Osteocyte (in vitro differentiated cells): ENCODE measurements at places on chromosomes 1 and 21. TPM values are rescaled to one million over a fixed set of nuclear protein-coding genes. Genes with fewer than 3 reads are reported as not detected.
A peak's percentile ranks its signal among the peaks of the same experiment; 100 is the strongest.

DNA sequence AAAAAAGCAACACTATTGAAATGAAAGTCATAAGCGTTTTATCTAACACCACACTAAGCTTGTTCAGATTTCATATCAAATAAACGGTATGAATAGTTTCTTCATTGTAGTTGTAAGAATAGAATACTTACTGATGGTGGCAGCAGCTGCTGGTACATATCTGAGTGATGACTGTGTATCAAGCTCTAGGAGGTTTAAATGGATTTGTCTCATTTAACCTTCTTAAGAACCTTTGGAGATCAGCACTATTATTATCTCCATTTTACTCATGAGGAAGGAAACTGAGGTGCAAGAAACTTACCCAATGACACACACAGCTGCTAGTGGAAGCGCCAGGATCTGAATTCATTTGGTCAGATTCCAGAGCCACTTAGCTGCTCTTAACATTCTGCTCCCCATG lies 104.0 kb downstream of the EIF4G3 start:
- peaks cover 32% of the 10 kb centered on the region for H3K4me1 ChIP-seq
- H3K27ac ChIP-seq, result no peak overlapping the region
- no peaks in the 10 kb centered on the region for H3K27me3 ChIP-seq
- no peak overlapping the region for H3K4me3 ChIP-seq
- DNase-seq, result no peak

Gene ERICH3
- not detected in 2 replicates for total RNA-seq

Gene SLFNL1
- total RNA-seq, result 0.29 and 0.30 TPM in 2 replicates

Gene CCDC17
- 2.2 and 2.4 TPM in 2 replicates for total RNA-seq

Gene CD34
- not detected in 2 replicates for total RNA-seq

DNA sequence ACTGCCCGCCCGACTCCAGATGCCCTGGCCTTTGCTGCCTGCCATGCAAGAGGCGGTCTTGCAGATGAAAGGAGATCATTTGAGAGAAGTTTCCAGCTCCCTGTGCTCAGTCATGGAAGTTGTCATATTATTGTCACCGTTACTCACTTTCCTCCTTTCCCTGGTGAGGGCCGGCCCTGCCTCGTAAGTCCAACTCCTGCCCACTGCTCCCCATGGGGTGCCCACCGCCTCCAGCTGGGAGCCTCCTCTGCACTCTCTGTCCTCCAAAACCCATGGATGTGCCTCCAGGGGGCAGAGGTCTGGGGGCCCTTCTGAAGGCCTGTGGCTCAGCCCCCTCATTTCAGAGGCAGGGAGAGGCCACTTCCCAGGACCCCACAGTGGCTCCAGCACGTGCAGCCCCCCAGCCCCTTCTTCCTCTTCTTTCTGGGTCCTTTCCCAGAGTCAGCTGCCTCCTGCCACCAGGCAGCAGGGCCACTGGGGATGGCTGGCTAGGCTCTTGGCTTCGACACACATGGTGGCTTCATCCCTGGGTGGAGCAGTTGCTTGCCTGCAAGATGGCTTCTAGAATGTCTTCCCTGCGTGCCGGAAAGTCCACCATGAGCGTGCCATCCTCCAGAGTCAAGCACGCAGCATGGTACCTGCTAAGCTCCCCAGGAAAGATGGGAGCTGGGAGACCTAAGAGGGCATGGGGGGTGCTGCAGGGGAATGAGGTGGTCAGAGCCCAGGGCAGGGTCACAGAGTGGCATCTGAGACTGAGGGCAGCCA lies 97.9 kb upstream of the RUNX3 start:
- H3K36me3 ChIP-seq, result no peaks in the 10 kb centered on the region
- no peak overlapping the region for H3K27ac ChIP-seq
- no peak for DNase-seq
- H3K4me1 ChIP-seq, result peaks cover 69% of the 10 kb centered on the region

DNA sequence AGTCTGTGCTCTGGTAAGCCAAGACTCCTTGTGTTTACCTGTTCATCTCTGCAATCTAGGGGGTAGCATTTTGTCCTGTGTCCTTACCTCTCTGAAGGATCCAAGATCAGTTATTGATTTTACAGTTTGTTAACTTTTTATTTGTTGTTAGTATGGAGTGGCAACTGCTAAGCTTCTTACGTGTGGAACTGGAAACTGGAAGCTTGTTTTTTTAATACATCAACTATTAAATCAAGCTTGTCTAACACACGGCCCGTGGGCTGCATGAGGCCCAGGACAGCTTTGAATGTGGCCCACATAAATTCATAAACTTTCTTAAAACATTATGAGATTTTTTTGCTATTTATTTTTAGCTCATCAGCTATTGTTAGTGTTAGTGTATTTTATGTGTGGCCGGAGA lies 29.2 kb upstream of the MPC2 start:
- DNase-seq, result no peak
- no peaks in the 10 kb centered on the region for H3K27me3 ChIP-seq
- H3K4me3 ChIP-seq, result no peak overlapping the region

Gene PRDX1
- total RNA-seq, result 291 and 292 TPM in 2 replicates

Gene SLC44A3
- 2.8 and 3.6 TPM in 2 replicates for total RNA-seq

GRCh38 chr1:54995835-54996234 lies 2.9 kb upstream of the BSND start:
- no peak overlapping the region for H3K4me3 ChIP-seq
- H3K36me3 ChIP-seq, result no peaks in the 10 kb centered on the region
- H3K4me1 ChIP-seq, result peaks cover 19% of the 10 kb centered on the region
- H3K27me3 ChIP-seq, result peaks cover 28% of the 10 kb centered on the region
- no peak for DNase-seq

DNA sequence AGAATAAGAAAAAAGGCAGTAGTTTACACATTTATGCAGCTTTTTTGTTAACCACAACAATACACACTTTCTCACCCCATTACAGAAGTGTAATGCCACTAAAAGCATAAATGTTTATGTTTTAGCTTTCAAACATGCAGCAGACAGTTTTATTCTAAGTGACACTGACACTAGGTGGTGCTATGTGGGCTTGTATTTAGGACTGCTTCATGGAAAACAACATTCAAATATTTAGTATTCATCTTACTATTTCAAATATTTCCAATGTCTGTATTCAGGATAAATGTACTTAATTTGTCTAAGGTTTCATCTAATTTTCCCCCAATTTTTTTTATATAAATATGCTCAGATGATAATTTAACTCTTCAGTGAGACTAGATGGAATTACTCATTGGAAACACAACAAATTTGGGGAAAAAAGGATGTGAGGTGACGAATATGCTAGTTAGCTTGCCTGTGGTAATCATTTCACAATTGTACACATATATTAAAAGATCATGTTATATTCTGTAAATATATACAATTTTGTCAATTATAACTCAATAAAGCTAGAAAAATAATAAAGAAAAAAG lies 71.4 kb downstream of the USP1 start:
- H3K27me3 ChIP-seq, result no peaks in the 10 kb centered on the region
- peaks cover 24% of the 10 kb centered on the region for H3K36me3 ChIP-seq
- DNase-seq, result no peak
- no peaks in the 10 kb centered on the region for H3K4me1 ChIP-seq

- H3K4me3 ChIP-seq, result no peak overlapping the region
- H3K36me3 ChIP-seq, result no peaks in the 10 kb centered on the region
- no peaks in the 10 kb centered on the region for H3K27me3 ChIP-seq
- no peak overlapping the region for H3K27ac ChIP-seq
- no peak for DNase-seq
Measured at GRCh38 chr21:40575976-40576375, 271.0 kb downstream of the DSCAM start.

- no peak for DNase-seq
- peaks cover 7% of the 10 kb centered on the region for H3K4me1 ChIP-seq
- H3K27me3 ChIP-seq, result no peaks in the 10 kb centered on the region
- peak overlapping the region; percentile 78 for H3K27ac ChIP-seq
- no peak overlapping the region for H3K4me3 ChIP-seq
- H3K36me3 ChIP-seq, result peaks cover 27% of the 10 kb centered on the region
Measured at GRCh38 chr1:41151846-41152245, 90.3 kb downstream of the SCMH1 start.

- H3K27ac ChIP-seq, result no peak overlapping the region
- H3K36me3 ChIP-seq, result no peaks in the 10 kb centered on the region
- DNase-seq, result no peak
- peaks cover 3% of the 10 kb centered on the region for H3K4me1 ChIP-seq
- H3K4me3 ChIP-seq, result no peak overlapping the region
Measured at GRCh38 chr1:182998482-182998881, 24.7 kb upstream of the LAMC1 start.

DNA sequence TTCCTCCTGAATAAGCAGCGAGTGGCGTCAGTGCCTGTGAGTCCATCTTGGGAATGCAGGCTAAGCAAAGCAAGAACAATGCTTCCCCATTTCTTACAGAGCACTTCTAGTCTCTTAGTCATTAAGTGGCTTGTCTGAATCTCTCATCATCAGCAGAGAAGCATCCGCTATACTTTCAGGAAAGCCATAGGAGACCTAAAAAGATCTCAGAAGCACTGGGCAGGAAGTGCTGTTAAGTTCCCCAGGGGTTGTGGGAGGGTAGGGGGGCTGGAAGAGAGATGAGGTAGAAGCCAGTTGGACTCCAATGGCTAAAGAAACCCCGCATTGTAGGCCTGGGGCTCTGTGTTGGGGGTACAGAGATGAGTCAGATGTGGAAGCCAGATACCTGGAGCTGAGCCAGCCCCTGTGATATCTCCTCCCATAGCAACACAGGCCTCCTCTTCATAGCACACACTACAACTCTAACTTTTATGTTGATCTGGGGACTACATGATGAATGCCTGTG lies 44.9 kb downstream of the SYT6 start:
- no peak overlapping the region for H3K27ac ChIP-seq
- no peaks in the 10 kb centered on the region for H3K36me3 ChIP-seq
- no peak overlapping the region for H3K4me3 ChIP-seq

- H3K4me3 ChIP-seq, result no peak overlapping the region
- peaks cover 27% of the 10 kb centered on the region for H3K4me1 ChIP-seq
- no peak for DNase-seq
- no peaks in the 10 kb centered on the region for H3K27me3 ChIP-seq
Measured at GRCh38 chr21:44778094-44778493, 23.5 kb downstream of the UBE2G2 start.

GRCh38 chr1:15002325-15002724 lies 151.2 kb upstream of the TMEM51 start:
- DNase-seq, result no peak
- H3K27ac ChIP-seq, result no peak overlapping the region
- no peaks in the 10 kb centered on the region for H3K36me3 ChIP-seq
- no peaks in the 10 kb centered on the region for H3K27me3 ChIP-seq

DNA sequence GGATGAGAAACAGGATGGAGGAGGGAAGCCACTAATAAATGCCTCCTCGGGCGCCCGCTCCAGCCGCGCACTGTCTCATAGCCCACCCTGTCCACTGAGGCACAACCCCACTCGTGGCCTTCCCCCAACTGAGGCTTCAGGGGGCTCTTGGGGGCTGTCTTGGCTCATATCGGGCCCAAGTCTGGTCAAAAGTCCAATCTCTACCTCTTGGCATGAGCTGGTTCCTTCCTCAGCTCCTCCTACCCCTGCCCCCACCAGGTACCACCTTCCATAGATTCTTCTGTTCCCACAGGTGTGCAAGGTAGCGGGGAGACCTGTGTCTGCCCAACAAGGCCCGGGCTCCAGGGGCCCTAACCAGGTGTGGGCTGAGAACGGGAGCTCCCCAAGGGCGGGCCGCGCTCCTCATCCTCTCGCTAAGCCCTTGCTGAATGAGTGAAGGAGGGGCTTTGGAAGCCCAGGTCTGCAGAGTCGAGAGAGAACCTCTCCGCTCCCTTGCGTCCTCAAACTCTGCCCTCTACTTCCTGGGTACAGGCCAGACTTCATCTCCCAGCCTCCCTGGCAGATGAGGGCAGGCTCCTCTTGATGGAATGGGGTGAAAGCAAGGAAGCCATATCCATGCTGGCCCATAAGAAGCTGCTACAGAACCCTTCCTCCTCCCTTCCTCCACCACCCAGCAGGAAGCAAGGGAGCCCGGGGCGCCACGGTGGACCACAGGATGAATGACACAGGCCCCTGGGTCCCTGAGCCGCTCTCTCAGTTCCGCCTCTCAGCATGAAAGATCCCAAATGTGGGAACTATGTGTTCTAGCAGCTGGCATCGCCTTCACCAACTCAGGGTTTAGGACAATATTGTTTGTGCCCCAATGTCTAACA lies 74.7 kb downstream of the PSMG1 start:
- peaks cover 40% of the 10 kb centered on the region for H3K4me1 ChIP-seq
- no peaks in the 10 kb centered on the region for H3K27me3 ChIP-seq
- peak; percentile 78 for DNase-seq
- H3K27ac ChIP-seq, result no peak overlapping the region
- no peak overlapping the region for H3K4me3 ChIP-seq
- H3K36me3 ChIP-seq, result no peaks in the 10 kb centered on the region

GRCh38 chr1:17611991-17612390 lies 72.5 kb downstream of the ARHGEF10L start:
- H3K4me1 ChIP-seq, result peaks cover 4% of the 10 kb centered on the region
- no peaks in the 10 kb centered on the region for H3K27me3 ChIP-seq
- H3K36me3 ChIP-seq, result peaks cover 22% of the 10 kb centered on the region
- H3K4me3 ChIP-seq, result no peak overlapping the region

DNA sequence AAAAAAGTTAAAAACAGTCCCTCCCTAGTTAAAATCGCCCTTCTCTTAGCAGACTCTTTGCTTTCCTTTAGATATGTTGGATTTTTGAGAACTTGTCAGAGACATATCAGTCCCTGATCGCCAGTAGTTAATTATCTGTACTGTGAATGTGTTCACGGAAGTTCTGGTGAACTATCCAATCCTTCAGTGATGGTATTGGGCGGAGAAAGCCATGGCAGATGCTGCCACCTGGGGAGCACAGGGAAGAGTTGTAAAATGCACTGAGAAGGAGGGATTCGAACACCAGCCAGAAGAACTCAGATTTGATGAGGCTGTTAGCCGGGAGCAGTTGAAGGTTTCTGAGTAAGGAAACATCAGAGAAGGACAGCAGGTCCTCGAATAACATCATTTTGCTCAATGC lies 17.5 kb upstream of the KIF14 start:
- H3K4me3 ChIP-seq, result no peak overlapping the region
- H3K36me3 ChIP-seq, result peaks cover 6% of the 10 kb centered on the region
- DNase-seq, result no peak
- H3K27me3 ChIP-seq, result no peaks in the 10 kb centered on the region
- no peak overlapping the region for H3K27ac ChIP-seq

DNA sequence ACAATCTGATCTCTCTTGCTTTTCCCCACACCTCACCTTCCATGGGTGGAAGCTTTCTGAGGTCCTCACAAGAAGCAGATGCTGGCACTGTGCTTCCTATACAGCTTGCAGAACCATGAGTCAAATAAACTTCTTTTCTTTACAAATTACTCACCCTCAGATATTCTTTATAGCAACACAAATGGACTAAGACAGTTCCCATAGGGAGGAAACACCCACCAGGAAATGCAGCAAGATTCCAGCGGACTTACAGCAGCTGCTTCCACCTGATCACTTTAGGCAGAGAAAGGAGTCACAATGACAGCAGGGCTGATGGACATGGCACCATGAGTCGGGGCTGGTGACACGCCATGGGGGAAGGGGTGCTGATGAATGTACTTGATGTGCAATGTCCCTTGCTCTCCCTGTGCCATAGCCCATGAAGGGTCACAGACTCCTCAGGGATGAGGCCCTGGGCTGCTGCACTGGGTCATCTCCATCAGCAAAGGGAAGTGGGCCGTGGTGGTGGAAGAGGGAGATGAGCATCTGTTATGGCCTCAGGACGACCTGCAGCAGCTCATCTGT lies 53.9 kb downstream of the PRSS38 start:
- no peaks in the 10 kb centered on the region for H3K4me1 ChIP-seq
- no peak for DNase-seq
- no peak overlapping the region for H3K27ac ChIP-seq
- no peak overlapping the region for H3K4me3 ChIP-seq
- H3K27me3 ChIP-seq, result peaks cover 62% of the 10 kb centered on the region
